ENCODE measurements at places on chromosomes 7 and 10. TPM values are rescaled to one million over a fixed set of nuclear protein-coding genes. Genes with fewer than 3 reads are reported as not detected.

Gene LMOD2
- not detected for total RNA-seq

Gene INSYN2A
- not detected for total RNA-seq

DNA sequence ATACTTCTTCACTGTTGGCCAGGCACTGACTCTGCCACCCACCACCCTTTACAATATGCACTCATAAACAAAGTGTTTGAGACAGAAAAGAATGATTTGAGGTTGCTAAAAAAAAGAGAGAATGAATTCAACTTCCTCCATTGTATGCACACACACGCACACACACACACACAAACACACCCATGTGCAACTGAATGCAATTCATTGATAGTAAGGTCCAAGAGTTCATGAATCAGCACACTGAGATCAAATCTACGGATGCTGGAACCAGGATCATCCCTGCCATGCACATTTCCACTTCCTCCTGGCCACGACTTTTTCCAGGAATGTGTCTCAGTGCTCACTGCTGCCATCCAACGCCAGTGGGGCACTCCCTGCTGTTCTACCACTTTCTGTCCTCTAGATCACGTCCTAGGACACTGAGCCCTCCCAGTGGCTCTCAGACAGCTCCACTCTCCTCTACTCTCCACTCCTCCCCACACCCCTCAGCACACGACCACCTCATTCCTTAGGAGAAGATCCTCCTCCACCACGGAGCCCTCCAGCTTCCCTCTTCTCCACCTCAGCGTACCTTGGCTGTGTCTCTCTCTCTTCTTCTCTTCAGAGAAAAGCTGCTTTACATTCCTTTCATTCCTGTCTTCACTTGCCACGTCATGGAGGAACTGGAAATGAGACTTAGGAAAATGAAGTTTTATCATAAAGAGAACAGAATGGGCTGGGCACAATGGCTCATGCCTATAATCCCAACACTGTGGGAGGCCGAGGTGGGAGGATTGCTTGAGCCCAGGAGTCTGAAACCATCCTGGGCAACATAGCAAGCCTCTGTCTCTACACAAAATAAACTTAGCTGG, 12.0 kb upstream of the TMEM213 start:
- no peak overlapping the region for H3K4me3 ChIP-seq
- no peaks in the 10 kb centered on the region for H3K36me3 ChIP-seq
- H3K27ac ChIP-seq = no peak overlapping the region
- H3K27me3 ChIP-seq = no peaks in the 10 kb centered on the region

GRCh38 chr10:76645341-76645740, 992.3 kb downstream of the KCNMA1 start:
- no peaks in the 10 kb centered on the region for H3K27me3 ChIP-seq
- H3K4me1 ChIP-seq = no peaks in the 10 kb centered on the region
- no peak for DNase-seq
